Stimulated activated CD8-positive, alpha-beta memory T cell treated with anti-CD3 and anti-CD28 coated beads, Interleukin-15, amount 100 ng/mL, for 1 hour (primary cell): ENCODE measurements at places on chromosomes 16 and 17.

DNA sequence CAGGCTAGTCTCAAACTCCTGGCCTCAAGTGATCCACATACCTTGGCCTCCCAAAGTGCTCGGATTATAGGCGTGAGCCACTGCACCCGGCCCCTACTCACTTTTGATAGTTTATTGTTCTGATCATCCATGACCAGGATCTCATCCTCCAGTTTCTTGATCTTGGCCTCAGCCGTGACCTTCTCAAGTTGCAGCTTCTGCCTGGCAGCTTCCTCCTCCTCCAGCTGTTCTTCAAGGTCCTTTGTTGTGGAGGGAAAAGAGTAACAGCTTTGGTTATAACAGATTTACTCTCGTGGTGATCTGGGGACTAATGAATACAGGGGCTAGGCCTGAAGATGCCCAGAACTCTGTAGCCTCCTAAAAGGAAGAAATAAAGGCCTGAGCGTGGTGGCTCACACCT is 89.9 kb downstream of the NDE1 start:
- DNase-seq = no peak

DNA sequence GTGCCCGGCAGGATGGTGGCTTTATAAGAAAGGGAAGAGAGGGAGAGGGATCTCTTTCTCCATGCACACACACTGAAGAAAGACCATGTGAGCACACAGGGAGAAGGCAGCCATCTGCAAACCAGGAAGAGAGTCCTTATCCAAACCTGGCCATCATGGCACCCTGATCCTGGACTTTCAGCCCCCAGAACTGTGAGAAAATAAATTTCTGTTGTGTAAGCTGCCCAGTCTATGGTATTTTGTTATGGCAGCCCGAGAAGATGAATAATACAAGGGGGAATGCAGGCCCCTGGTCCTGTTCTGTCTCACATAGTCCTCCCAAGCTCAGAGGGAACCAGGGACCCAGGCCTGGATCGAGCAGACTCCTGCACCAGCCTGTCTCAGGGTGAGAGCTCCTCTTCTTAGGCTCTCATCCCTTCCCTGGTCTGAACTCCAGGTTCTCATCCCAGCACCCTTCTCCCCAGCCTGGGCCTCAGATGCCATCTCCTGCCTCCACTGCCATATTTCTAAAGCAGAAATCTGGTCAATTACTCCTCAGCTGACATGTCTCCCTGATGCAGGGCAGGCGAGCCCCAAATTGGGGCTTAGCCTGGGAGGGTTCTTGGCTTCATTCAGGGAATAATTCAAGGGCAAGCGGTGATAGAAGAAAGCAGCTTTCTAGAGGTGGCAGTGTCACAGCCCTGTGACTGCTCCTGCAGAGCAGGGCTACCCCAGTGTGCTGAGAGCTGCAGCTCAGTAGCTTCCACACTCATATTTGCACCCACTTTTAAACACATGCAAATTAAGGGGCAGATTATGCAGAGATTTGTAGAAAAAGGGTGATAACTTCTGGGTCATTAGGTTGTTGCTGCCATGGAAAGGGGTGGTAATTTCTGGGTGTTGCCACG is 28.8 kb downstream of the IGFBP4 start:
- DNase-seq = no peak

GRCh38 chr17:82963104-82963950 is 116.1 kb upstream of the METRNL start:
- no peak for DNase-seq

DNA sequence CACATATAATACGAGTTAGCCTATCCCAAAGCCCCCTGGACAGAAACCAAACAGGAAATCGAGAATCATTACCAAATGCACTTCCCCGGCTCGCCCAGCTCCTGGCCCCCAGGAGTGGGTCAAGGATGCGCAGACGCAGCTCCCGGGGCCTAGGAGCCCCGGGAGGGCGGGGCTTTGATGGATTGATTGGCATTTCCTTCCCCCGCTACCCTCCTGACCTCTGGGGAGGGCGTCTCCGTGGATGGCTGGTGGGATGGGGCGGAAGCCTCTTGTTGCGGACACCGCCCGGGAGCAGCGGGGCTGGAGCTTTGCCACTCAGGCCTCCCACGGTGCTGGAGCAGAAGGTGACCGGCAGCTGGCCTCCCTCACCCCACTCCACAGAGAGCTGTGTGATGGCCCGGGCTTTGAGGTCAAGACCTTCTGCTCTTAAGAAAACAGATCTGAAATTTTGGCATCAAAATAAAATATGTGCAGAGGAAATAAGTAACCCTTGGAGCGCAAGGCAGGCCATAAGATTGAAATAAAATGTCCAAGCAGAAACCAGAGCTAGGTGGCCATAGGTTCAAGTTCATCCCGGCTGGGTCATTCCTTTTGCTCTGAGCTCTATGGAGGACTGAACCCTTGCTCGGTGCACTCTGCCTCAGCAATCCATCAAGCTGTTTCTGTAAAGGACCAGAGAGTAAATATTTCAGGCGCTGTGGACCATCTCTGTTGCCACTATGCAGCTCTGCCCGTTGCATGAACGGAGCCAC is 262.3 kb downstream of the SOX9 start:
- DNase-seq = no peak

DNA sequence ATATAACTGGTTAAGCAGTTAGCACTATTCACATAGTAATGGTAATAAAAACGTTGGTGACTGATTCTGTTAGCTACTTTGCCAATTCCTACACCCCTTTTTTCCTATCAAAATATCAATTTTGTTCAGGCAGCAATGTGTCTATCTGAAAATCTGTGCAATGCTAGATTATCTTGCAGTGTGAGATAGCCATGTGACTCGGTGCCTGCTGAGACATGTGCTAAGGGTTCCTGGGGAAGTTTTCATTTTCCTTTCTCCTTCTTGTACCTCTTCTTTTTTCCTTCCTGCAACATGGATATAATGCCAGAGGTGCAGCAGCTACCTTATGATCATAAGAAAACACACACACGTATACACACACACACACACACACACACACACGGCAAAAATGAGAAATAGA is 100.5 kb upstream of the SHISA6 start:
- no peak for DNase-seq

- no peak for DNase-seq
Measured at GRCh38 chr17:21297026-21297520, 12.6 kb downstream of the MAP2K3 start.

- peak; percentile 48 for DNase-seq
Measured at GRCh38 chr17:81291662-81292061, 3.4 kb downstream of the SLC38A10 start.

GRCh38 chr16:68093816-68094613 is 8.8 kb downstream of the NFATC3 start:
- no peak for DNase-seq

- no peak for DNase-seq
Measured at GRCh38 chr17:7885367-7886226, 3.0 kb upstream of the CHD3 start.

- DNase-seq = no peak
Measured at GRCh38 chr16:12155235-12155634, 178.7 kb downstream of the SNX29 start.

DNA sequence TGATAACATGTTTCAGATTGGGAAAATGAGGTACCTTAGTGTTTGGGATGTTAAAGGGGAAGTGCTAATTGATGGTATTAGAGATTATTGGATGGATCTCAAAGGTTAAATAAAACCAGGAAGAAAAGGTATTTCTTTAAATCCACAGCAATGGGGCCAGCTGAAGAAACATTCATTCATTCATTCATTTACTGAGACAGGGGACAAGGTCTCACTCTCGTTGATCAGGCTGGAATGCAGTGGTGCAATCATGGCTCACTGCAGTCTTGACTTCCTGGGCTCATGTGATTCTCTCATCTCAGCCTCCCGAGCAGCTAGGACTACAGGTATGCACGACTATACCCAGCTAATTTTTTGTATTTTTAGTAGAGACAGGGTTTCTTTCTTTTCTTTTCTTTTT is 19.8 kb downstream of the EARS2 start:
- no peak for DNase-seq

- no peak for DNase-seq
Measured at GRCh38 chr17:57530508-57530907, 214.6 kb downstream of the CCDC182 start.

DNA sequence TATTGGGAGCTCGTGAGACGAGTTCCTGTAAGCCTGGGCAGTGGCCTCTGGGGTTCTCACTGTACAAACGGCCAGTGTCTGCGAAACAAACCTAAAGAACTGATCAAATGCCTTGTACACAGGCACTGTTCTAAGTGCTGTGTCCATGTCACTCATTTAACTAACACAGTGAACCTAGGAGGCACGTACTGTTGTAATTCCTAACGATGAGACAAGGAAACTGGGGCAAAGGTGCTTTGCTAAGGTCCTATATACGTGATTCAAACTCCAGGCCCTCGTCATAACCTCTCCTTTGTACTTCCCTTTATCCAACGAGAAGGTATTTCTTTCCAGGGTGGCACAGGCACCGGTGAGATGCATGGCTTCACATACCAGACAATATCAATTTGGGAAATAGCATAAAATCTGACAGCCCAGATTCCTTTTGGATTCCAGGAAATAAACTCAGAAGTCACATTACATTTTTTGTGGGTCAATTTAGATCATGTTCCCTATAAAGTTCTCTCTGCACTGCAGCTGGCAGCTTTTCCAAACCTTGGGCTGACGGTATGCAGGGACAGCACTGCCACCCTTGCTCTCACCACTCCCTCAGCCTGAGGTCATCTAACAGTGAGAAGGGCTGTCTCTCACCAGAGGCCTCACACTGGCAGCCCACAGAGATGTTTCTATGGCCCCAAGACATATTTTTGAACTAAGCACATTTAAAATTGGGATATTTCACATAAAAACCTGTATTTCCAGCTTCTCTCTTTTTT is 18.3 kb downstream of the GLYR1 start:
- no peak for DNase-seq

- DNase-seq = peak; percentile 6
Measured at GRCh38 chr16:71537643-71538042, 11.4 kb downstream of the CHST4 start.

- no peak for DNase-seq
Measured at GRCh38 chr17:41792845-41793783, 6.6 kb upstream of the JUP start.

GRCh38 chr17:28370035-28370743 is at the start of gene VTN:
TSS of gene VTN (minus strand) at chr17:28370307. CDS start at chr17:28370203, 104 bp downstream.
- DNase-seq = no peak

DNA sequence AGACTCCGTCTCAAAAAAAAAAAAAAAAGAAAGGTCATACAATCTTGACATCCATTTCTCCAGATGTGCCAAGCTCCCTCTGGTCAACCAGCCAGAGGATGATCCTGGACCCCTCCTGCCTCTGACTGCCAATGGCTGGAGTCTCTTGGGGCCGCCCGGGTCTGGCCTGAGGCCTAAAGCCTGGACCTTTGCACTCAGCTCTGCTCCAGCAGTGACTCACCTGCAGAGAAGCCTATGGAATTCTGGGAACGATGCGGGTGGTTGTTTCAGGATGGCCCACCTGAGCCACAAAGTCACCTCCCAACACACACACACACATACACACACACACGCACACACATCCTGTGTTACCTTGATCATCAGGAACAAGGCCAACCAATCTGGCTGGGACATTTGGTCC is 64.0 kb upstream of the DNAH17 start:
- no peak for DNase-seq

- no peak for DNase-seq
Measured at GRCh38 chr16:23195366-23195978, 12.9 kb downstream of the SCNN1G start.

DNA sequence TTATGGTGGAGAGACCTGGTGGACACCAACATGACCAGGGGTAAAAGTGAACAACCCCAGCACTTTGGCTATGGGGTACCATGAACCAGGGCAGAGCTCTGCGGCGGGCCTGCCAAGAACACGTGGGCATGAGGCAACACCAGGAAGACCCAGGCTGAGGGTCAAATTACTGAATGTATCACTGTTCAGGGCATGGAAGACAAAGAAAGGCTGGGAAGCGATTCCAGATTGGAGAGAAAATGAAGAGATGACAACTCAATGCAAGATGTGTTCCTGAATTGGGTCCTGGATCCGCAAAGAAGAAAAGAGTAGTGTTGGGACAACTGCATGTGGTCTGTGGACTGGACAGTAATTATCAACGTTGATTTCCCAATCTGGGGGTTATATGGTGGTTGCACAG is 19.8 kb downstream of the SPHK1 start:
- DNase-seq = no peak

DNA sequence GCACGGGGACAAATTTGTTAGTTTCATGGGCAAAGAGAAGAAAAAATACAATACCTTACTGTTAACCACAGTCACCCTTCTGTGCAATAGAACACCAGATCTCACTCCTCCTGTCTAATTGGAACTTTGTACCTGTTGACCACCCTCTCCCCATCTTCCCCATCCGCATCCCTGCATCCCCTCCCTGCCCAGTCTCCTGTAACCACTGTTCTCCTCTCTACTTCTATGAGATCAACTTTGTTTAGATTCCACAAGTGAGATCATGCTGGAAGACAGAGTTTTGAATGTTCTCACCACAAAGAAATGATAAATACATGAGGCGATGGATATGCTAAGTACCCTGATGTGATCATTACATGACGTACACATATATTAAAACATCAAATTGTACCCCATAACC is 47.7 kb downstream of the CLEC16A start:
- no peak for DNase-seq

DNA sequence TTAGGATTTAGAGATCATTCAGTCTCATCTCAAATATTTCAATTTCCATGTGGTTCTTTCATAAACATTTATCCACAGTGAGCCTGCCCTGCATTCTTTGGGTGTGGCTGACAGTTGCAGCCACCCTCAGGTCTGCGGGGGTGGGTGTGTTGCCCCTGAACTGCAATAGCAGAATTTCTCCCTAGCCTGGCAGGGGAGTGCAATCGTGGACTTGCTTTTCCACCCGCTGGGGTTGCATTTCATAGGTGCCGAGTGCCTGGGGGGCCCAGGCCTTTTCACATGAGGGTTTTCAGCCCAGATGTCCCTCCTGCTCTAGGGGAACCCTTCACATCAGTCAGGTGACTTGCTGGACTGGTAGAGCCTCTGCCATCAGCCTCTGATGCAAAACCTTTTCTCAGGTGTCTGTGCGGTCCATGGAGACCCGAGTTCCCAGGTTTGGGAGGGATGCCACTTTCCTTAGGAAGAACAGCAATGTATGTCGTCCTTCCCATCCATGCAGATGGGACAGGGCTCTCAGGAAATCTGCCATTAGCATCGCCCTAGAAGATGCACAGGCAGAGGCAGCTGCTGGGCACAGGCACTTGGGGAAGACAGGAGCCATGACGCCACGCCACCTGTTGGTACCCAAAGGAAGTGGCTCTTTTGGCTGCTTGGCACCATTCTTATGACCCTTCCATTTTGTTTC is 2.4 kb upstream of the USP36 start:
- peak; percentile 27 for DNase-seq

DNA sequence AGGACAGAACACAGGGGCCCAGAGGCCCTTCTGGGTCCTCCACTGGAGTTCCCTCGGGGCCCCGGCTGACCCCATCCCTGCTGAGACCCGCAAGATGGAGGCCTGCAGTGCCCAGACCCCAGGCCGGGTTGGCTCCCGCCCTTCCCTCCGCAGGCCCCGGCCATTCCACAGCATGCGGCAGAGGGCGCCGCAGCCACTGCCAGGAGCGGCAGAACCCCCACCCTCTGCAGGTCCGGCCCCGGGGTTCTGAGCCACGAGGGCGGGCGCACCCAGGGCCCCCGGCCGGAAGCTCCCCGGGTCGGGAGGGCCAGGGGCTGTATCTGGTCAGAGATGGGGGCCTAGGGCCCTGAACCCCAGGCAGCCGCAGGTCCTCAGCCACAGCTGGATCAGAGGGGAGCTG is 2.4 kb upstream of the PERCC1 start:
- DNase-seq = no peak

GRCh38 chr16:8928467-8928957 is 35.2 kb downstream of the USP7 start:
- DNase-seq = no peak

- no peak for DNase-seq
Measured at GRCh38 chr17:15469260-15469659, 1.8 kb upstream of the CDRT4 start.
